Stimulated activated CD4-positive, alpha-beta T cell treated with anti-CD3 and anti-CD28 coated beads, TNF-alpha, amount 100 ng/mL, for 1 hour (primary cell): ENCODE measurements at places on chromosomes 6 and 20.
A peak's percentile ranks its signal among the peaks of the same experiment; 100 is the strongest.

DNA sequence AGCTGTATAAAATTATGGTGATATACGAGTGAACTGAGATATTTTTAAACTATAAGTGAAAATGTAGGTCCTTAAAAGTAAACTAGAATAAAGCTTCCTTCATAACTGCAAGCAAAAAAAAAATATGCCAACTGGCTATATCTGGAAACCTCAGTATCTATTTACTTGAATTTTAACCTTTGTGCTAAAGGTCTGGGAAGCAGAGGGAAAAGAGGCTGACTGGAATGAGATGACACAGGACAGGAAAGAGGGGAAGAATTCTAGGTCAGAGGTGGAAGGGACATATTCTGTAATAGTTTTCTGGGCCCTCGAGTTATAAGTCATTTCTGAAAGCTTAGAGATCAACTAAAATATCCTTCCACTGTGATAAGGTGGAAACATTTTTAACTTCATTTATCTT lies 46.8 kb downstream of the AIG1 start:
- DNase-seq: no peak

GRCh38 chr20:50191544-50192363 lies 1.1 kb downstream of the CEBPB start:
- peak; percentile 30 for DNase-seq

DNA sequence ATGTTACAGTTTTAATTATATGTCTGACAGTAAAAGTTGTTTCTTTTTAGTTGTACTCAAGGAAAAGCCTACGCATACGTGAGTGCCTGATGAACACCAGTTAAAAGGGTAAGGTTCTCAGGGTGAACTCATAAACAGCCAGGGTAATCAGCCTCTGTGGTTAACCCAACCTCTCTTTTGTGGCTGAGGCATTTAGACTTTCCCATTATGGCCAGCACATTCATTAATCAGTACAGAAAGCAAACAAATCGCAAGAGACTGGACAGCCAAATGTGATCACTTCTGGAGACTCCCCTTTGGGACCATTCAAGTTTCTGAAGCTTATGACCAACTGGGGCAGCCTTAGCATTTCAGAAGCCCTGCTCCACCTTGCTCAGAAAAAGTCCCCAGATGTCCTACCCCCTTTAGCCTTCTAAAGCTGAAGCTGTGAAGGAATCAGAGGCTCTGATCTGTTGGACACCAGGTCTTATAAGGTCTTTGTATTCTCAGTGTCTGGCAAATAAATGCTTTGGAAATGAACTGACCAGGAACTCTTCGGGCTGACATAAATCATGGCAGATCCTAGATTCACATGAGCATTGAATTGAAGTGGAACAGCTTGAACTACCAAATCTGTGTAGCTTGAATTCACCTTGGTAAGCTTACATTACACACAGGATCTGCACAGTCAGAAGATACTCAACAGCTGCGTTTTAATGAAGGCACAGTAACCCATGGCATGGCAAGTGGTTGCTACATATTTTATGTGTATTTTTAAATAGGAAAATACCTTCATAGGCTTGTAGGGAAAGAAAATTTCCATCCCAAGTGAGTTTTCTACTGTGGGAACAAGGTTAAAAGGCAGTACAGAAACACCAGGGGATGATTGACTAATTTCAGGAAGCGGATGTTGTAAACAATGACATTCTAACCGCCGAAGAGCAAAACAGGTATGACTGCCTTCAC lies 18.7 kb downstream of the IL20RA start:
- no peak for DNase-seq

DNA sequence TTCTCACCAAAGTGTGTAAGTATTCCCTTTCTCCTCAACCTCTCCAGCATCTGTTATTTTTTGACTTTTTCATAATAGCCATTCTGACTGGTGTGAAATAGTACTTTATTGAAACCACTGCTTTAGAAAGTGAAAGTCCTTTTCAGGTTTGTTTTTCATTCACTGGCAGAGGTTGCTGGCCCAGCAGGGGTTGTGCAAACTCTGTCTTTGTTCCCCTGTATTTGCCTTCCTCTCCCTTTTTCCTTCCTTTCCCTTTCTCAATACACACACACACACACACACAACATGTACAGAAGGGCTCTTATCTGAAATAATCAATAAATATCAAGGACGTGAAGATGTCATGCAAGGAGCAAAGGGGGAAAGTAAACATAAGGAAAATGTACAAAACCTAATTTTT lies 99.8 kb downstream of the LY86 start:
- DNase-seq: no peak

GRCh38 chr6:129320892-129321291 lies 389.1 kb downstream of the ARHGAP18 start:
- DNase-seq: no peak

- no peak for DNase-seq
These were observed 5.2 kb upstream of the ZFAND3 start for GRCh38 chr6:37814374-37814773.

- DNase-seq: peak; percentile 53
These were observed 44.2 kb downstream of the ZNF831 start for GRCh38 chr20:59207742-59208357.

GRCh38 chr20:22568872-22569344 lies 15.5 kb downstream of the FOXA2 start:
- DNase-seq: no peak
